ENCODE measurements at places on chromosomes 1 and 21.

DNA sequence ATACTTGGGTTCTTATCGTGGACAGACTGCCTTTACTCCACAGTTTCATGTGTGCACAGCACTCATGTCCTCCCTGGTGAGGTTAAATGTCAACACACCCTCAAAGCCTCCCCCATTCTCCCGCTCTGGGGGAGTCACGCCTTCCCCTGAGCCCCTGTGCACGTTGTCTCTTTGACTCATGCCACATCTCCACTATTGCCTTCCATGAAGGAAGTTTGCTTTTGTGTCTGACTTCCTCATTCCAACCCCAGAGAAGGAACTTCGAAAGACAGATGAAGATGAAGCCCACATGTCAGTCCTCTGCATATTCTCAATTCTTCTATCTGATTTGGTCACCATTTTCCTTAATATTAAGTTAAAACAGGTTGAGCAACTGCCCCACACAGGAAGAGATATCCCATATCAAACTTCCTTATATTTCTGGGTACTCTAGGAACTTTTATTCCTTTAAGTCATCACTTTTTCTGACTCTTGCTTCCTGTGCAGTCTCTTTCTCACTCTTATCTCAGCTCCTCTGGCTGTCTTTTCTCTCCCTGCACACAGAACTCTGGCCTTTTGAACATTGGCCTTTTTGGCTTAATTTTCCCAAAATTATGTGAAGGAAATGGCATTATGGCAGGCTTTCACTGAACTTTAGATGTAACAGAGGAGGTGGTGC is 41.5 kb downstream of the C4BPA start:
- DNase-seq: no peak

GRCh38 chr1:244289991-244290785 is 161.5 kb downstream of the ADSS2 start:
- peak; percentile 57 for DNase-seq

GRCh38 chr1:219988387-219988786 is 57.9 kb downstream of the EPRS1 start:
- no peak for DNase-seq

GRCh38 chr1:224565611-224566406 is 50.3 kb upstream of the CNIH3 start:
- peak; percentile 57 for DNase-seq

GRCh38 chr1:228108742-228109072 is 392 bp downstream of the MRPL55 start:
- no peak for DNase-seq

- no peak for DNase-seq
These were observed 27.4 kb upstream of the AVPR1B start for GRCh38 chr1:206144605-206145004.

GRCh38 chr1:11064942-11065341 is 5.1 kb upstream of the SRM start:
- DNase-seq: no peak

DNA sequence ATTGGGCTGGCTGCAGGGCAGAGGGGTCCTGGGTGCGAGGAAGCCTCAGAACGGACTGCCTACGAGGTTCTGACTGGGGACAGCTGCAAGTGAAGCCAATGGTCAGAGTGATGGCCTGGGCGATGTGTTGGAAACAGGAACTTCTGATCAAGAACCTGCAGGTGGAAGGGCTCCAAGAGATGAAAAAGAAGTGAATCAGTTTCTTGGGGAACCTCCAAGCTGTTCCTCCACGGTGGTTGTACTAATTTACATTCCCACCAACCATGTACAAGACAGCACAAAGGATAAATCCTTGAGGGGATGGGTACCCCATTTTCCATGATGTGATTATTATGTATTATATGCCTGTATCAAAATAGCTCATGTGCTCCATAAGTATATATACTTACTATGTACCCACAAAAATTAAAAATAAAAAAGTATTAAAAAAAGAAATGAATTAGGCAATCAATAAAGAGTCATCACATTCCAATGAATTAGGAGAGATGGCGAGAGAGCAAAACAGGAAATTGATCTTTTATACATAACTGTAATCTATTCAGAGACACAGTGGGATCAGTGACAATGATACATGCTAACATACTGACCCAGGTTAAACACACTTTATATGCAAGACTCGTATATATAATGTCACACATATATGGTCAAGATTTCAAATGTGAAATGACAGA is 58.1 kb downstream of the PTPN14 start:
- no peak for DNase-seq

GRCh38 chr1:201917362-201918033 is 28.8 kb downstream of the SHISA4 start:
- DNase-seq: no peak

DNA sequence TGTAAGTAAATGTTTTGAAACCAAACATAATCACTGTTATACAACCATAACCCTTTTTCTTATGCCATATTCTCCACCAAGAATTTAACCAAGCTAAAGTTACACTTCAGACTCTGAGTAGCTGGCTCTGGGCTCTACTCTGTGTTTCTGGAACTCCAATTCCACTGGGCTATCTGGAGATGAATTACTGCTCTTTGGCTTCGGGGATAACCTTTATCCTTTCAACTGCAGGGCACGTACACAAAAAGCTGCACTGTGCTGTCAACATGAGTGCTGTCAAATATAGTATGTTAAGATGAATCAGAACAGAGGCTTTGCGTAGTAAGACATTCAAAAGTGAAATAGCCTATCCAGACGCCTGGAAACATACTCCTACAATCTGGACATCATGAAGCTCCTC is 500.6 kb downstream of the LTN1 start:
- DNase-seq: no peak

DNA sequence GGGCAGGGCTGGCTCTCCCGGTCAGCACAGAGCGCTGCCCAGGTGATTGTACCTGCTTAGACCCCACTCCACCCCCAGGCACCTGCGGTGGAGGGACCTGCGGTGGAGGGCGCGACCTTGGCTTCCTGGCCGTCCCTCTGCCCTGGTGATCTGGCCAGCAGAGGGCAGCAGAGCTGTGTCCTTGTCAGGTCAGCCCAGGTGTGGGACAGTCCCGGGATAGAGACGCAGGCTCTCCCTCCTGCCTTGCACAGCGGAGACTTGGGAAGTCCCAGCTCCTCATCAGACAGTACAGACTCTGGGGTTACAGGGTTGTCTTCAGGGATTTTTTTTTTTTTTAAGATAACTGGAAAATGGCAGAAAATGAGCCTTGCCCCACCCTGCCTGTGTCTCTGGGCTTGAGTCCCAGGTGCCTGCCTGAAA is 10.0 kb downstream of the SLX9 start:
- peak; percentile 81 for DNase-seq

DNA sequence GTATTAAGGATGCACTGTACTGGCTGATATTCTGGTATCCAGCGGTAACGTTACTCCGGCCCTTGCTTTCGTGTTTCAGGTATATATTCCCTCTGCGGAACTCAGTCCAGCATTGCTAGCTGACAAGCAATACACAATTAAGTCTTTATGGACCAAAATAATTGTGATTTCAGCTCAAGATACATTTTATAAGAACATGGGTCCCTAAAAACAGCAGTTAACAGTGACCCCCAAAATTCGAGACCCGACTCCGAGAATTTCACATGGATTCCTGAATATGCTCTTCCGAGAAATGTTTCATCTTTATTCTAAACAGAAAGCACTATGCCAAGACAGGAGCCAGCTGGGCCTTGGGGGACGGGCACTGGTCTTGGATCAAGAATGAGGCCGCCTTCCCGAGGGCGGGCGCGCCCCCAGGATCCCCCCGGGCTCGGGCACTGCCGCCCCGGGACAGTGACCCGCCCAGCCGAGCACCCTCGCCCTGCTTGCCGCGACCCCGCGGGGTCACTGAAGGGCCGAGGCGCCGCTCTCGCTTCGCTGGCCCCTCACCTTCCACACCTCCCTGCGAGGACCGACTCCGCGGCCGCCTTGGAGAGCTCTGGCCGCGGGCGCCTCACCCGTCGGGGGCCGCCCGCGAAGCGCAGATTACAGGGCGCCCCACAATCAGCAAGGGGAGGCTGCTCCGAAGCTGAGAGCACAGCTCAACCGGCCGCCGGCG is 610 bp downstream of the SCYL3 start:
- no peak for DNase-seq

DNA sequence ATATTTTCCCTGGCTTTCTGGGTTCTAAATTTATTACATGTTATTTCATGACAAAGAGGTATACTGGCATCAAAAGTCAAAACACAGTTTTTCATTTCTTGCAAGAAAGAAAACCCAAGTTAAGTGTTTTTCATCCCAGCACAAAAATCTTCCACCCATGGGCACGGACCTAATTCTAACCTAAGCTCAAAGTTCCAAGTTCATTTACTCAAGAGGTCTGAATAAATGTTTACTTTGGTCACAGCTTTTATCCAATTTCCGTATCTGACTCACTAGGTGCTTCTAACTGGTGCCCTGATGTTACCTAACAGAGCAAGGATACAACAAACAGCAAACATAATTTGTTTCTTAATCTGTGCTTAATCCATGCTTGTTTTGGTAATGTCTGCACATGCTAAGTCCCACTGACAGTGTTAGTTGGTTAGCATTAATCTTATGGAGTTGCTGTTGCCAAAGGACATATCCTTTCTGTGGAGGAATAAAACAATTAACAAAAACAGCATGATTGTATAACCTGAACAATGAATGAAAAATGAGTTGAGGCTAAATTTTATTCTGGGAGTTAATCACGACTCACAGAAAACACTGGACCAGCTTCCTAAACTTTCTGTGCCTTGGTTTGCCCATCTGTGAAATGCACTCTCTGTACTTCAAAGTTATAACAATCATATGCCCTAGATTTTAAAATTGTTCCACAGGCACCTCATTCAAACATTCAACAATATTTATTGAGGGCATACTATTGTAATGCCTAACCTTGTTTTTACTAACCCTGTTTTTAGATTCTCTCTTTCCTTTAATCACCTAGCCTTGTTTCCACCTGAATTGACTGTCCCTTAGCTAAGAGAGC is 4.2 kb upstream of the CHD1L start:
- DNase-seq: peak; percentile 81

GRCh38 chr1:160630523-160631451 is 16.1 kb downstream of the SLAMF1 start:
- no peak for DNase-seq

DNA sequence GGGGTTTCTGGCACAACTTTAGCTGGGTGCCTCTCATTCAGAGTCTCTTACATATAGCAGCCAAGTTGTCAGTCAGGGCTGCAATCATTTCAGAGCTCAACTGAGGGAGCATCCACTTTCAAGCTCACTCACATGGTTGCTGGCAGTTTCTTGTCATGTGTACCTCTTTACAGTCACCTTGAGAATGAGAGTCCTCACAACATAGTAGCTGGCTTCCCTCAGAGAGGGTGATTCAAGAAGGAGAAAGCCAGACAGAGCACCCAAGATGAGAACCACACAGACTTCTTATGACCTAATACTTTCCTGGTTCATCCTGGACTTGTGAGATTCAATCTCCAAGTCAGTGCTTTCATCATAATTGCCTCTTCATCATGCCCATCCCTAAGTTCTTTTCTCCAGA is 57.2 kb downstream of the DPT start:
- DNase-seq: no peak

- no peak for DNase-seq
These were observed 102.8 kb upstream of the GREM2 start for GRCh38 chr1:240714568-240715292.

DNA sequence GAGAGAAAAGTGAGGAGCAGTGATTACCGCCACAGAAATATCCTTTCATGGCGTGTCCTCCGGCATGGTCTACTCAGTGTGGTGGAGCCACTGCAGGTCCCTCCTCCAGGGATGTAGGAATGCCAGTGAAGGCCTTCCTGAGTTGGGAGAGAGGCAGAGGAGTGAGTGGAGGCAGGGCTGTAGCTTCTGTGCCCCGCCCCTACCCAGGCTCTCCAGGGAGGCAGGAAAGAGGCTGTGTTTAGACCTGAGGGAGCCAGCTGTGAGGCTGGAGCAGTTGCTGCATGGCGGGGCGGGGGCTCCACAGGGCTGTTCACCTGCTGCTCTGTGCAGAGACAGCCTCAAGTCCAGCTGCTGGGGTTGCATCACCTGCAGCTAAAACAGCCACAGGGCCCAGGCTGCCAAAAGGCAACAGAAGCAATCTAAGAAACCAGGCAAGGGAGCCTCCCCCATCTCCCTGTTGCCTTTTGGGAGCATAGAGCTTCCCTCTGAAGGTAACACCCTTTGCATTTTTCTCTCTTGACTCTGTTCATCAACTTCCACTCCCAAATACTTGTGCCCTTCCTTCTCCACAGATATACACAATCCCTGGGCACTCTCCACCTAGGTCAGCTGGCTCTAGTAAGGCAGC is 801 bp upstream of the ANXA9 start:
- peak; percentile 54 for DNase-seq

DNA sequence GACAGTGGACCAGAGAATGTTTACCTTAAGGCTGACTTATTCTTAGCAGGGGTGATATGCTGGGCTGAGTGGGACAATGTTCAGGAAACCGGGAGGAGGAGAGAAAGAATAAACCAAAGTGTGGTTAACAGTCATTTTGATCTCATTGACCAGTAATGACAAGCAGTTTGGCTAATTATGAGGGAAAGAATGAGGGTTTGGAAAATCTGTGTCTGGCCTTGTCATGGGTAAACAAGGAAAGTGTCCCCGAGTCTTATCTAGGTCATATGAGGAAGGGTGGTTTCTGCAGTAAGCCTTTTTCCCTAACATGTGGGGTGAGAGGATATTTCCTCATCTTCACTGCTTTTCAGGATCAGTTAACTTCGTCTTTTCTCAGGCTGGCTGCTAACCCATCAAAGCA is 155.0 kb downstream of the TPR start:
- DNase-seq: no peak

DNA sequence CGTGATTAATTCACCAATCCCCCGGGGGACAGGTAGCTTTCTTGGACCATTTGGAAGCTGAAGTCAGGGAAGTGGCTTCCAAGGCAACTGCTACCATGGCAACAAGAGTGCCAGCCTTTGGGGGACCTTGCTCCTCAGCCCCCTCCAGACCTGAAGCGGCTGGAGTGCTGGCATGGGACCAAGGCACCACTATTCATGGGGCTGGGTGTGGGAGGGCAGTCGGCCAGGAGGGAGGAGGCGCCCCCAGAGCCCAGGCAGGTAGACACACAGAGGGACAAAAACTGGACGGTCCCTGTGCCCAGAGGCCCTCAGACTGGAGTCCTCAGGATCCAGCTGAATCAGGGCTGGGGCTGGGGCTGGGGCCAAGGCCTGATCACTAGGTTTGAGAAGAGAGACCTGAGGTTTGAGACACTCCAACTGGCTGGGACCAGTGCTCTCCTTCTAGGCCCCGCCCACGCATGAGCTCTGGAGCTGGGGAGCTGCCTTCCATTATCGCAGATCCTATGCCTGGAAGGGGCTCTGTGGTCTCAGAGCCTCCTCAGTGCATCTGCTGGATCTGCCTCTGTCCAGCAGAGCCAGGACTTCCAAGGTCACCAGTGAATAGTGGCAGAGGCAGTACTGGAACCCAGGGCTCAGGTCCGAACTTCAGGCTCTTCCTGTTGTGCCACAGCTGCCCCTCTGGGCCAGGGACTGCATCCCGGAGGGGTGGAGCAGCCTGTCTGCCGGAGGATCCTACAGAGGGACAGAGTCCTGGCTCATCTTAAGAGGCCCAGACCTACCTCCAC is 3.3 kb upstream of the KNCN start:
- no peak for DNase-seq
